Kidney epithelial cell (primary cell): ENCODE measurements at places on chromosomes 6 and 20.

- DNase-seq = no peak
Observed at GRCh38 chr20:39893003-39893685, 795.9 kb downstream of the MAFB start.

- DNase-seq = no peak
Observed at GRCh38 chr20:62738025-62738881, 29.6 kb downstream of the NTSR1 start.

- DNase-seq = no peak
Observed at GRCh38 chr20:63979557-63980316, at the start of gene SAMD10. SAMD10 (minus strand) TSS chr20:63979642; CDS start chr20:63979467, 175 bp downstream.

GRCh38 chr6:34928220-34928619 lies 39.2 kb downstream of the ANKS1A start:
- DNase-seq = no peak

- no peak for DNase-seq
Observed at GRCh38 chr6:8934318-8934717, 499.0 kb upstream of the SLC35B3 start.

DNA sequence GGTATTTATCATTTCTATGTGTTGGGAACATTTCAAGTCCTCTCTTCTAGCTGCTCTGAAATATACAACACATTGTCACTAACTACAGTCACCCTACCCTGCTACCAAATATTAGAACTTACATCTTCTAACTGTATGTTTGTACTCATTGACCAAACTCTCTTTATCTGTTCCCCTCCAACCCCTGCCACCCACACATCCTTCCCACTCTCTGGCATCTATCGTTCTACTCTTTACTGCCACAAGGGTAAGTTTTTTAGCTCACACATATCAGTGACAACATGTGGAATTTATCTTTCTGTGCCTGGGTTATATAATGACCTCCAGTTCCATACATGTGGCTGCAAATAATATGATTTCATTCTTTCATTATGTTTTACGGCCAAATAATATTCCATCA lies 171.9 kb downstream of the GMDS start:
- DNase-seq = no peak

GRCh38 chr6:168326294-168327261 lies 7.0 kb upstream of the DACT2 start:
- no peak for DNase-seq

DNA sequence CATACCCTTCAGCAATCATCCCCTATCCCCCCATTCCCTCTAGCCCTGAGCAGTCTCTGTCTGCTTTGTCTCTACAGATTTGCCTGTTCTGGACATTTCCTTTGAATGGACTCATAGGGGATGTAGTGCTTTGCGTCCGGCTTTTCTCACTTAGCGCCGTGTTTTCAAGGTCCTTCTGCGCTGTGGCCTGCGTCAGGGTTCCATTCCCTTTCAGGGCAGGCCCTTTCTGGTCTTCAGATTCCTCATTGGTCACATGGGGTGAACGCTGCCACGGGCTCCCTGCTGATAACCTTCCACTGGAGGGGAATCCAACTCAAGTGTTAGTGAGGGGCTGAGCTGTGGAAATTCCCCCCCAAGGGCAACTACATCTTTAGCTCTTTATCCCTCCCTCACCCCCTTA lies 36.4 kb upstream of the APCDD1L start:
- DNase-seq = no peak

DNA sequence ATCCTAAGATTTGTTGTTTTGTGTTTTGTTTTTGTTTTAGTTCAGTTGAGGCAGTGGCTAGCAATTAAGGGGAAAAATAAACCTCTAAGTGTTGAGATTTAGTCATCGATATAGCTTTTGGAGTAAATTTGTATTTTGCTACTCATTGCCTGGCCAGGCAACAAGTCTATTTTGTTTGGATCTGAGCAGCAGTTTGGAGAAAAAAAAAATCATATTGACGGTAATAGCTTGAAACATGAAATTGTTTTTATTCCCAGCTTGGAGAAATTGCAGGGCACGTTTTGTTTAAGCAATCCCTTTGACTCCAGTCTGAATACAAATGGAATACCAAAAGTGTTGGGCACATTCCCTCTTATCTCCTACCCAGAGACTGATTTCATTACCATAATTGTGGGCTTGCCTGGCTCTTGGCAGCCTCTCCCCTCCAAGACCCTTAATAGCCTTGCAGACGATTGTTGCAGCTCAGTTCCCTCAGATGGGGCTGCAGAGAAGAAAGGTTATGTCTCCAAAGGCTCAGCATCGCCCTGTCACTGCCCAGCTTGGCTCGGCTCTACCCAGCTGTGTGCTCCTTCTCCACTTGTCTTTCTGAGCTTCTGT lies 56.0 kb downstream of the ISM1 start:
- DNase-seq = no peak

GRCh38 chr6:116326181-116326671 lies 44.5 kb upstream of the DSE start:
- DNase-seq = no peak

GRCh38 chr20:35341366-35342028 lies 49.3 kb upstream of the FAM83C start:
- no peak for DNase-seq

DNA sequence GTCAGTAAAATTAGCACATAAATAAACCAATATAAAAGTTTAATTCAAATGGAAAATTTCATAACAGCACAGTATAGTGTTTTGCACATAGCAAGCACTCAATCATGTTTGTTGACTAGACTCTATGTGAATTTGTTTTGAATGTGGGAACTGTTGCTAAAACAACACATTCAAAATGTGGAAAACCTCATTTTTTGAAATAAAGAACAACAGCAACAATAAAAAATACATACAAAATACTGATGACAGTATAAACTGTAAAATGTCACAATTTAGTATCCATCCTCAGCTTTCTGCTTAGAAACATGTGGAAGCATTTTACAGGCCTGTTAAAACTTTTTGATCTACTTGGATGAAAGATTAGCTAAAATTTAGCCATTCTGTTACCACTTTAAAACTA lies 47.4 kb downstream of the HDAC2 start:
- no peak for DNase-seq

DNA sequence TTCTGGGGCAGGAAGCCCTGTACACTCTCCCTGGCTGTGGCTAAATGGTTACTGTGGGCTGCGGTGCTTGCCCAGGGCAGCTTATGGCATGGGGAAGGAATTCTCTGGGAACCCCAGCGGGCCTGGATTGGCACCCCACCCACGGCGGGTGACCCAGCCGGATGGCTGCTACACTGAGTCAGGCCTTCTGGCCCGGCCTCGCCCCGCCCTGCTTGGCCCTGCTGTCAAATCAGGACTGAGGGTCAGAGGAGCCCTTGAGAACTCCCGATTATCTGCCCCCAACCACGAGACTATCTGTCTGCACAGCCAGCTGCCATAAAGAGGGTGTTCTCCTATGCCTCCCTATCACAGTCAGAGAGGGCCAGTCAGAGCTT lies 7.3 kb upstream of the ITPR3 start:
- DNase-seq = no peak

DNA sequence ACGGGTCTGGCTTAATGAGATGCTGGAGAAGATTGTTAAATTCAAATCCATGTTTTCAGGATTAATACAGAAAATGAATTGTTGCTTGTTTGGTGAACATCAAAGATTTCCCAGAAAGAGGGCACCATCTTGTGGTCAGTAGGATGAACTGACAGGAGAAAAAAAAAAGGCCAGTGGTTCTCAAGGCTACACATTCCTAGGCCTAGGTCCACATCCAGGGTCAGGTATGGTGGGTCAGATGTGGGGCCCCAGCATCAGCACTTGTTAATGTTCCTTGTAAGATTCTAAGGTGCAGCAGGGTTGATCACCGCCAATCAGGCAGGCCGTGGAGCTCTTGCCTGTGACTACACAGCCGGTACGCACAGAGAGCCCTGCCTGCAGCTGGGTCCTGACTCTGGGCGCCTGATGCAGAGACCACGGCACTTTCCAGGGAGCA lies 34.0 kb upstream of the FOXO3 start:
- peak; percentile 10 for DNase-seq

DNA sequence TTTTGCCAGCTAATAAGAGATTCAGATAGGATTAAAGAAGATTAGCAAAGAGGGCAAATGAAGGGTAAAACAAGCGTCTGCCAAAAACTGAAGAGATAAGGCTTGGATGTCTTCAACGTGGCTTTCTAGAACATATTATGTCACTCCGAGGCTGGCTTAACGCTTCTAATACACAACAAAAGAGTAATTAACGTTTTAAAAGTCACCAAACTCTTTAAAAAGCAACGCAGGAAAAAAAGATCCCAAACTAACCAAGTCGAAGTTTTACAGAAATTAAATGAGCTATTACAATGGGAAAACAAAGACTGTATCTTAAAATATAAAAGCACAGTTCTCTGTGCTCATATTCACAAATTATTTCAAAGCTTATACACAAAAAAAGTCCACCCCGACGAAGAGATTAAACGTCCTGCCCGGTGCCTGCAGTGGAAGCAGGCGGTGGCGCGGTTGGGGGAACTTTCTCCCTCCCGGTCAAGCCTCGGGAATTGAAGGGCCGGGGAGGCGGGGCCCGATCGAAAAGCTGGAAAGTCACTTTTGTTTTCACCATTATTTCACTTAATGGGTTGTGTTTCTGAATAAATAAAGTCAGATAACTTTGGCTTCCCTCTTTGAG lies 1.2 kb downstream of the MAK start:
- no peak for DNase-seq

DNA sequence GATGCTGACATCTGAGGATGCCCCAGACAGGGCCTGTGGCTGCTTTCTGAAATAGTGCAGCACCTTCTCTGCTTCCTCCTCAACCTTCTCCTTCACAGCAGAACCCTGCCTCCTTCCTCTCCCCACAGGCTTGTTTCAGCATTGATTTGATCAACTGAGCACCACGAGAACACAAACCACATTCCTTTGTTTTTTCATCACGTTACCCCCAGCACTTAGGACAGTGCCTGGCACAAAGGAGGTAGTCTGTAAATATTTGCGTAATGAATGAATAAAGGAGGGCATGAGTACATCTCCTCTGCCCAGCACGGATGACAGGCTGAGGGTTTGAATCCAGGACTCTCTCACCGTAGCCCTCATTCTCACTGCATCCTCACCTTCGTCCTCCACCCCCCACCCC lies 21.3 kb upstream of the WFDC2 start:
- DNase-seq = no peak

GRCh38 chr20:62707921-62708521 lies 615 bp upstream of the NTSR1 start:
- DNase-seq = no peak

- DNase-seq = no peak
Observed at GRCh38 chr20:53757472-53757913, 163.9 kb upstream of the ZNF217 start.

DNA sequence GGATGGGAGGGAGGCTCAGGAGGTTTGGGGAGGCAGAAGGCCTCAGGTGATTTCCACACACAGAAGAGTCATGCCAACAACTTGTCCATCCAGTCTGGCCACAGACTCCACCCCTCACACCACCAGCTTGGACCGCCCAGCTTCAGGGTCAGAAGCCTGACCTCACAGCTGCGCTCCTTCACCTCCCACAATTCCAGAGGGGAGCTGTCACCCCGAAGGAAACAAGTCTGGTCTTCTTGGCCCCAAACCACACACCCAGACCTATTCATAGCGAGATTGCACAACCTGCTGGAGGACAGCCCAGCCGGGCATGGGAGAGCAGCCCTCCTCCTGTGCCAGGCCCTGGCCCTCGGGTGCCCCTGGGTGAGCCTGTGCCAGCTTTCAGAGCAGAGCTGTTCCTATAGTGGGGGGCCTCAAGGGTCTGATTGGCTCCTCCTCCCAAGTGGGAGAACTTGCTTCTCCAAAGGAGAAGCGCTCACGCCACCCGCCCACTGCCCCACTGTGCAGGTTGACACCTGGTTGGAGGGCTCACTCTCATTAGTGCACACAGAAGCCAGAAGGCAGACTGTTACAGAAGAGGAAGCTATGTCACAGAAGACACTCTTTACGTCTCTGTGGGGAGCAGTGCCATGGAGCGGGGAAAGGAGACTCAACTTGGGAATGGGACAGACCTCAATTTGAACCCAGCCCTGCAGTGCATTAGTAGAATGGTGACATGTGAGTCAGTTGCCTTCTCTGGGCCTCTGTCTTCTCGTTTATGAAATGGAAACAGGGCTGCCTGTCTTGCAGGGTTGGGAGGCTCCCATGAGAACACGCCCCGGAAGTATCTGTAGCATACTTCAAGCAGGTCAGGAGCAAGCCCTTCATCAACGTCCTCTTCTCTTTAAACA lies 128.8 kb downstream of the FOXO3 start:
- peak; percentile 82 for DNase-seq

DNA sequence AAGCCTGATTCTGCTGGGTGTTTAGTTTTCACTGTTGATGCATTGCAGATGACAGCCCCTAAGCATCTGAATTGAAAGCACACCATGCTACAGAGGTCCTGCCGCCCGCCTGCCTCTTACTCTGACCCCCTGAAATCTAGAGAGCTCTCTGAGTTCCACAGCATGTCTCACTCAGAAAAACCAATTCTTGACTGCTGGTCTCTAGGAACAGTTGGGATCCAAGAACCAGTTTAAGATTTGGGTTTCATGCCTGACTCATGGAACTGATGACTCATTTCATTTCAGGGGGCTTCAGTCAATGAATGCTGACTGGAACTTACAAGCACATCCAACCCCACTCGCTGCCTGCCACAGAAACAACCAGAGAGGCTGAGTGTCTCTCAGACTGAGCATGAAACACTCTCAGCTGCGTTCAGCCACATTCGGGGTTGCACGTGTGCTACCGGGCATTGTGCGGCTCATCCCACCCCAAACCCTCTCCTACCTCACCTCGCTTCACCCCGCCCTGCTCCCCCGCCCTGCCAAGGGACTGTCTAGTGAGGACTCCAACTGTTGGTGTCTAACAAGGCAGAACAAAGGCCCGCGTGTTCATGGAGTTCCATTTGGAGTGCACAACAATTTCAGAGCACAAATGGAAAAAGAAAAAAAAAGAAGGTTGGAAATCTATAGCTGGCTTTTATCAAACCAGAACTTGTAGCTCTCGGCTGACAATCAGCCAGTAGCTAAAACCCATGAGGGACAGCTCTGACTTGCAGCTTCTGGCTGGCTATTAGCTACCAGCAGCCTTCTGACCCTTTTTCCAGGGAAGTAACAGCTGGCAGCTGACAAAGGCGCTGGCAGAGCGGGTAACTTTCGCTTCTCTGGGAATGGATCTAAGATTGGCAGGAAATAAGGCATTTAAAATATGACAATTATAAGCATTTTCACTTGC lies 20.0 kb upstream of the TRAF3IP2 start:
- no peak for DNase-seq

GRCh38 chr20:46396052-46396740 lies 10.2 kb downstream of the ELMO2 start:
- DNase-seq = no peak

GRCh38 chr6:13094781-13095425 lies 233.4 kb downstream of the TBC1D7 start:
- DNase-seq = no peak

DNA sequence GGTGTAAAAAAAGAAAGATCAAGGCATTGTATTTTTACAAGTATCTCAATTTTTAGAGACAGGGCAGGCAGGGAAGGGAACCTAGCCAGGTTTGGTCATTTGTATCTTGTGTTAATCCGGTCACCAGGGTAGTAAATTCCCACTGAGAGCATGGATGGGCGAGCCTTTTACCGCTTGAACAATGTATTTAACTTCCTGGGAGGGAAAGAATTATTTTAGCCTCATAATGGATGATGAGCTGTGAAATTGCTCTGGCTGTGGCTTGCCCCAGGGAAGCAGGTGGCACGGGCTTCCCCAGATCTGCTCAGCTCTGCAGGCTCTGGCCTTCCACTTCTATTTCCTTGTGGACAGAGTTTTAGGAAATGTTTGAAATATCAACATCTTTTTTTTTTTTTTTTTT lies 72.9 kb downstream of the TOX2 start:
- DNase-seq = no peak

- DNase-seq = no peak
Observed at GRCh38 chr20:43058077-43058476, 131.6 kb downstream of the PTPRT start.

GRCh38 chr6:108763931-108764579 lies 84.2 kb upstream of the ARMC2 start:
- no peak for DNase-seq
